ENCODE measurements at places on chromosomes 6 and 20.

- no peak for DNase-seq
These were observed 28.8 kb upstream of the TSHZ2 start for GRCh38 chr20:52943185-52943841.

- no peak for DNase-seq
These were observed 52.7 kb upstream of the PTGIS start for GRCh38 chr20:49620364-49621240.

DNA sequence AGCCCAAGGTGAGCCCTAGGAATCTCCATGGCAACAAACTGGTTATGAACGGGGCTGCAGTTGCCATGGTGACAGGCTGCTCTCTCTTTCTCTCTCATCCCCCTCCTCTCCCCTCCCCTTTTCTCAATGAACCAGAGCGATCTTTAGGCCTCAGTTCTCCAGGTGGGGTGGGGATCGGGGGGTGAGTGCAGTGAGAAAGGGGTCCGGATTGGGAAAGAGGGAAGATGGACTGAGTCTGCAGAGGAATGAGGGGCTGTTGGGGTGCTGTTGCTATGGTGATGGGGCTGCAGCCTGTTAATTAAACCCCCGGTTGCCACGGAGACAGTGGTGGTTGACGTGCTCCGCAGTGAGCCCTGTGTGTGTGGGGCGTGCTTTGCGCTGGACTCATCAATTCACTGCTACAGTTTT is 3.6 kb upstream of the SLC12A5 start:
- no peak for DNase-seq

DNA sequence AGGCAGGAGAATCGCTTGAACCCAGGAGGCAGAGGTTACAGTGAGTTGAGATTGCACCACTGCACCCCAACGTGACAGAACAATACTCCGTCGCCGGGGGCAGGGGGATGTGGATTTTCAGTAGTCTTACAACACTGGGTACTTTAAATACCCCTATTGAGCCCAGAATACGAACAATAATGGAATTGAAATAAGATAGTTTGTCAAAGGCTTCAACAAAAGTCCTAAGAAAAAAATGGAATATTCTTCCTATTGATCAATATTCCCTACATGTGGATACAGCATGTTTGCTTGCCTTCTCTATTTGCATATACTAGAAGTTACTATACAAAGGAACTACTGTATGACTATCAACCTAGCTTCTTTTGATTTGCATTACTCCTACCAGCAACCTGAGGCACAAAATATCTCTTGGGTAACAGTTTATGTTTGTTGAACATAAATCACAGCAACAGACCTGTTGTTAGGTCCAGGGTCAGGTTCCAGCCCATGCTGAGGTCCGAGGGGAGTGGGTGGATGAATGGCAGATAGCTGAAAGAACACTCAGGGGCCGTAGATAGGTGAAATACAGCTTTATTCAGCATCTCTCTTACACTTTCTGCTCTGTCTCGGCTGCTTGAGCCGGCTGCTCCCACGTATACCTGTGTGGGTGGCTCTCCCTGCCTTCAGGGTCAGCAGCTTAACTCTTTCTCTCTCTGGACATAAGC is 23.8 kb downstream of the MAN1A1 start:
- DNase-seq: no peak

GRCh38 chr6:169618526-169619490 is 83.0 kb downstream of the WDR27 start:
- DNase-seq: no peak

DNA sequence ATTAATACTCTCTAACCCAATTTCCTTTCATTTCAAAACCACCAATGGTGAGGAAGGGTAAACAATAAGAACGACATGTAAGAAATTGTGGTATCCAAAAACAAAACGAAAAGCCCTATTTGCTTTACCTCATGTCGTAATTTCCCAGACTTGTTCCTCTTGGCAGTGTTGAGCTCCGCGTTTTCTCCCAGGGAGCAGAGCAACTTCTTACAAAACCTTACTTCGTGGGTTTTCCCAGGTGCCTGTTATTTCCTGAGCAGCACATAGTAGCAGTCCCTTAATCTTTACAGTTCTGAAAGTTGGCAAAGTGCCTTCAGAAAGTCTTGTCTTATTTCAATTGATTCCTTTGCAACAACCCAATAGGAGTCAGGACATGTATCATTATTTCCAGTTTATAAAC is 207.9 kb upstream of the MARCKS start:
- DNase-seq: no peak

GRCh38 chr6:7887278-7887991 is 23.2 kb downstream of the TXNDC5 start:
- no peak for DNase-seq
